ENCODE measurements at places on chromosomes 1 and 21.
A peak's percentile ranks its signal among the peaks of the same experiment; 100 is the strongest.

- no peak for DNase-seq
These were observed 45.1 kb downstream of the MAP3K7CL start for GRCh38 chr21:29175408-29176134.

DNA sequence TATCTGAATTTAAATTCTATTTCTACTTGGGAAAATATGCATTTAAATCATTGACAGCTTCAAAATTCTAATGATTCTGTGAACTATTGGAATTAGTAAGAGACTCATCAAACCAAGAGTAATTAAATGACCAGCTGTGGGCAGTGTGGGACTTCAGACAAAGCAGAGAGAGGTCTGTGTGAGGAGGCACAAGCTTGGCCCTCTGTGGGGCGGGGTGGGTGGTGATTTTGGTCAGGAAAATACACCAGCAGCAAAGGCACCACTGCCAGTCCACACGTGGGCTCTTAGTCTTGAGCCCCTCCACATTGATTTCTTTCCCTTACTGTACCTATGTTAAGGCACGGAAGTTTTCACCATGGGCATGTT, 39.2 kb upstream of the RAB4A start:
- no peak for DNase-seq

DNA sequence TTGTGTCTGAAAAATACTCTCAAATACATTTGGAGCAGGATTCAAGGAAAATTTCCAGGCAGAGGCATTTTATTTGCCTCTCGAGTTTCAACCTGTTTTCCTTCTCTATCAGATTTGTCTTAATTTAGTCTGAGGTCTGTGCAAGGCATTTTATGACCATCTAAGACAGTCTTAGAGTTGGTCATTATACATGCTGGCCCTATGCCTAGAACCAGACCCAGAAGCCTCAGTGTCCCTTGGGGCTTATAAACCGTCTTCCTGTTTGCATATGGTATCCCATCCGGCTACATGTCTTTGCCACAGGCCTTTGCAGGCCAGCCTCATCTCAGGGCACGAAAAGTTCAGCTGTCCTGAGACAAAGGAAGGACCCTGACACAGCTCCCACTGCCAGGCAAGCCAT, 346.1 kb downstream of the SIPA1L2 start:
- DNase-seq, result no peak

DNA sequence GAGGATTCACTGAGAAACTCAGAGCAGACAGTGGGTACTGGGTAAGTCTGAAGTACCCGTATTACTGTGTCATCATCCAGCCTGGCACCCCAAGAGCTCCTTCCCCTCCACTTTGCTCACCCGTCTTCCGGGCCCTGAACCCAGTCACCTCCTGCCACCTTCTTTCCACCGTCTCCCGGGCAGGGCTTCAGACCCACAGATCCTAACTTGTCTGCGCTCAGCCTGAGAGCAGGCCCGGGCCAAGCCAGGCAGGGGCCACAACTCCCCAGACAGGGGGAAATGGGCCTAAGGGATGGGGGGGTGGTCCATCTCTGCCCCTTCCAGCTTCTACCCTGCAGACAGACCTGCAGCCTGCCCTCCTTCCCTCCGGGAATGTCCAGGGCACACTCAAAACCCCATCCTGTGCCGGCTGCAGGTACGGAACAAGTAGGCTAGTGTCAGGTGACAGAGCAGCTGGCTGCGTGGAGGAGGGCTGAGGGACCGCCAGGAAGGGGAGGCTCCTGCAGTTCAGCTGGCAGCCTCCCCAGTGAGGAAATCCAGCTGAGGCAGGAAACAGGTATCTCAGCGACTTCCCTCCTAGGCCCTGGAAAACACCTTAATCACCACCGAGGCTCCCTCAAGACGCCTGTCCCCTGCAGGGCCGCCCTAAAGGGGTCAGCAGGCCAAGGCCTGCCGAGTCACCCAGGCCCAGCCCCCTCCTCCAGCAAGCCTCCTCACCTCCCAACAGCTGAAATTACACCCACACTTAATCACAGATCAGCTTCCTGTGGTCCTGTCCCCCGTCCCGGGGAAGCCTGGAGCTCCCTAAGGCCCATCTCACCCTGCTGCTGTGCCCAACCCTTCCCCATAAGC, 3.5 kb downstream of the HSPG2 start:
- no peak for DNase-seq

- DNase-seq, result no peak
These were observed 755 bp downstream of the SCMH1 start for GRCh38 chr1:41241354-41241748.

DNA sequence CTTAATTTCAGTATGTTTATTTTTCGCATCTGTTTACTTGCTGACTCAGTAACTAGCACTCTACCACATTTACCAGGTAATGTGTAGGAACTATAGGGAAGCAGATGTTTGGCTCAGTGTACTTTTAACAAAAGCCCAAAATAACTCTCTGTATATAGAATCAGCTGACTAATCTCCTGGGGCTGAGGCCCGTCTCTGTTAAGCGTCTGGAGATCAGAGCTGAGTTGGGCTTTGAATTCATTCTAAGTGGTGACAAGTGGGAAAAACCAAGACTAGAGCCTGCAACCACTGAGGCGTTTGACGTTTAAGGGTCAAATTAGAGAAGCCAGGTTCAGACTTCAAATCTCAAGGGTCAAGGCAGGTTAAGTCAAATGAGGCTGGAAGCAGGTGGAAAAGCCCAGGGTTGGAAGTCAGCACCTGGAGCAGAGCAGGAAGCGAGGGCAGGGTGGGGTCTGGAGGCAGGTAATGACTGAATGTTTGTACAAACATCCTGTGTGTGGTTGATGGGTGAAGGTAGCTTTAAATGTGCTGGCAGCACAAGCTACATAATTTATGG, 56.8 kb upstream of the LYST start:
- no peak for DNase-seq

DNA sequence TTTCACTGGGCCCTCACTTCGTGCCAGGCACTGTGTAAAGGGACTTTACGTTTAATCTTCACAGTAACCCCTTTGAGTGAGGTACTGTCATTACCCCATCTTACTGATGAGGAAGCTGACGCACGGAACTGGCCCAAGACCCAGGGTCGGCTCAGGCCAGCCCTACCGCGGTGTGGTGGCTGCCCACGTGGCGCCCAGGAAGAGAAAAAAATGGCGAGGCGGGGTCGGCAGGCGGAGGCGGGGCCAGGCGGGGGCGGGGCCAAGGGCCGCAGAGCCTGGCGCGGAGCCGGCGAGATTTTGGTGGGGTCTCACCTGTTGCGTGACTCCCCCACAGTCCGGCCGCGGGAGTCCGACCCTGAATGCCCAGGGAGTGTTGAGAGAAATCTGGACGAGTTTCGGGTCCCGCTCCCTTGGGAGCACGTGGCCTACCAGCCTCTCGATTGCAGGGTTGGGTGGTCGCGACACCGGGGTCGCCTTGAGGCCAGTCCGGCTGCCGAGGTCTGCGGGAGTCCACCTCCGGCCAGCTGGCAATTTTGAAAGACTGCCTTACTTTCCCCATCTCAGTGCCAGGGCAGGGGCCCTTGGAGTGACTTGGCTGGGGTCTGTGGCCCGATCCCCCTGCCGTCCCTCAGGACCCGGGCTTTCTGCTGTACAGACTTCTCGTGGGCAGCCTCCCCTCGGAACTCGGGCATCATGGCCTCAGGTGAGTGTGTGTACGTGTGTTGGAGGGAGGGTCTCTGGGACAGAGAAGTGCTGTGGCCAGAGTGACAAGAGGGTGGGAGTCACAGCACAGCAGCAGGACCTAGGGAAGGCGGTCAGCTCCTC, at the start of the genes AMPD2 and GNAT2:
TSS of gene AMPD2 (plus strand) at position 262 of the 825 bp plus-strand sequence. CDS start 1,339 bp downstream, outside the sequence.
TSS of gene GNAT2 (minus strand) at position 41 of the 825 bp plus-strand sequence. CDS start 6,746 bp downstream, outside the sequence.
- peak; percentile 53 for DNase-seq

GRCh38 chr1:207605444-207606361, 39.2 kb upstream of the CR1L start:
- DNase-seq, result no peak

DNA sequence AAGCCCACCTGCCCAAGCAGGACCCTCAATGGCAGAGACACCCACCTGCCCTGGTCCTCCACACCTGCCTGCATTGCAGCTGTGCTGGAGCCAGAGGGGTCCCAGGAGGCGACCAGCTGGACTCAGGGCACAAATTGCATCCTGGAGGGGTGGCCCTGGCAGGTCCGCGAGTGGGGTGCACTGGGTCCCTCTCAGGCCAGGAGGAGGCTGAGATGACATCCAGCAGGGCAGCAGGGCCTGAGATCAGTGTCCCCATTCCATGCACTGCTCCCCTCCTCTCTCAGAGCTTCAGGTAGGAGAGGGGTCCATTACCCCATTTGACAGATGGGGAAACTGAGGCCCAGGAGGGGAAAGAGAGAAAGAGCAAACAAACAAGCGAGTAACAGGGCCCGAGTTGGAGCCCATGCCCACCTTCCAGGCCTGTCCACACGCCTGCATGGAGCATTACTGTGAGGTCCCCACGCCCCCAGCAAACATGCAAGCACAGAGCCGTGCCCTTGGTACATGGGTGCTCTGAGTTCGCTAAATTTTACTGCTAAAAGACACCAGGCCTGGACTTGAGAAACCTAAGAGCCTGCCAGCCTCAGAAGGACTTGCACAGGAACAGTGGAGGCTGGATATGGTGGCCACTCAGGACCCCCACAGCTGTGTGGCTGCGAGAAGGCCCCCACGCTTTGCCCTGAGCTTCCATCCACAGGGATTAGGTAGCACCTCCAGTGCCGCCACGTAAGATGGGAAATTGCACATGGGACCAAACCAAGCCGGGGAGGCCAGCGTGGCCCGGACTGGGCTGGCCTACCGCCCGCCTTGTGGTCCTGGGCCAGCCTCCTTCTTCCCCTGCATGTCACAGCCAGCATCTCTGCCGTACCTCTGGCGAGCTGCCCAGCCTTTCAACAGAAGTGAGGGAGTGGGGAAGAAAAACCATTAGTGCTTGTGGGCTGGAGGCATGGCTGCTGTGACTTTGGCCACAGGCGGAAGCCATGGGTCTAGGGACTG, 7.4 kb downstream of the WNT3A start:
- no peak for DNase-seq

DNA sequence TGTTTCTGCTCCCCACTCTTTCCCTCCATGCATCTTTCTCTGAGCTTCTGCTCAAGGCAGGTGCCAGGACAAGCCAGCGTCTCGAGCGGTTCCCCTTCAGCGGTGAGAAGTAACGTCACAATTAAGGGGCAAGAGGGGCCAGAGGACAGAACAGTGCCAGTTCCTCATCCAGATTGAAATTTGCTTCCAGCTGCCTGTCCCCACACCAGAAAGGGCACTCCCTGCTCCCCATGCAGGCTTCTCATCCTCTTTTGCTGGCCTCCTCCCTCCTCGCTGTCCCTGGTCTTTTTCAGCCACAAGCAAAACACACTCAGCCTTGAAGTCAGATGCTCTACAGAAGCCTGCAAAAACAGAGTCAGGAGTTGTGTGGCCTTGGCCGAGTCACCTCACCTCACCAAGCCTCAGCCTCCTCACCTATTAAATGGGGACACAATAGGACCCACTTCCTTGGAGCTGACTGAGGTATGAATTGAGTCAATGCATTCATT, 35.0 kb upstream of the ECE1 start:
- no peak for DNase-seq

GRCh38 chr1:2166254-2166653, 28.3 kb downstream of the FAAP20 start:
- no peak for DNase-seq

GRCh38 chr1:64137412-64137803, 66.0 kb upstream of the UBE2U start:
- no peak for DNase-seq

GRCh38 chr1:236982380-236982779, 21.9 kb downstream of the MT1HL1 start:
- no peak for DNase-seq

All from activated CD8-positive, alpha-beta memory T cell treated with anti-CD3 and anti-CD28 coated beads for 4 hours (primary cell).